Natural killer cell (primary cell): ENCODE measurements at places on chromosomes 12 and 14.

- DNase-seq = no peak
These were observed 427.5 kb upstream of the MIS18BP1 start for GRCh38 chr14:45680531-45680930.

GRCh38 chr12:32706335-32707024 is 27.4 kb downstream of the DNM1L start:
- DNase-seq = no peak

DNA sequence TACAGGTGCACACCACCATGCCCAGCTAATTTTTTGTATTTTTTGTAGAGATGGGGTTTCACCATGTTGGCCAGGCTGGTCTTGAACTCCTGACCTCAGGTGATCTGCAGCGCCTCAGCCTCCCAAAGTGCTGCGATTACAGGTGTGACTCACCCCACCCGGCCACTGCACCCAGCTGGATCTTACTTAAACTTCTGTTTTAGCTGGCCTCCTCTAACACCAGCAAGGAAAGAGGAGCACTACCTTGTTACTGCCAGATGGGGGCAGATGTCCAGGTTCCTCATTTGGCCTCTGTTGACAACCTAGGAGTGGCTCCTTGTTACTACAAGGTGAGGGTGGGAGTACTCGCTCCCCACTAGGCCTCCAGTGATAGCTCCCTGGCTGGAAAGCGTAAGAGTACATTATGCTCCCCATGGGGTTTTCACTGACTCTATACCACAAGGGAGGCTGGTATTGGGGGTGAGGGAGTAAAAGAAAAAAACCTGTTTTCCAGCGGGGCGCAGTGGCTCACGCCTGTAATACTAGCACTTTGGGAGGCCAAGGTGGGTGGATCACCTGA is 13.2 kb upstream of the ARF6 start:
- DNase-seq = no peak

GRCh38 chr14:94592457-94592856 is 11.2 kb downstream of the SERPINA5 start:
- no peak for DNase-seq

DNA sequence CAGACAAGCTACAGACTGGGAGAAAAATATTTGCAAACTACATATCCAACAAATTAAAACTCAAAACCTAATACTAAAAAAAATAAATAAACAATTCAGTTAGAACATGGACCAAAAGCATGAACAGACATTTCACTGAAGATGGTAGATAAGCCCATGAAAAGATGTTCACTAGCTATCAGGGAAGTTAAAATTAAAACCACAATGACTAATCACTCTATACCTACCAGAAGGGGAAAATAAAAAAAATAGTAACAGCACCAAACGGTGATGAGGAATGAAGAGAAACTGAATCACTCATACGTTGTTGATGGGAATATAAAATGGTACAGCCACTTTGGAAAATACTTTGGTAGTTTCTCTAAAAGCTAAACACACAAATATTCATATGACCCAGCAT is 31.1 kb upstream of the DHRS7 start:
- DNase-seq = no peak

GRCh38 chr12:113137861-113138783 is 2.6 kb upstream of the RASAL1 start:
- DNase-seq = no peak

- no peak for DNase-seq
These were observed 91.1 kb upstream of the FUT8 start for GRCh38 chr14:65321370-65321875.

GRCh38 chr14:101495827-101496775 is 65.2 kb upstream of the DIO3 start:
- DNase-seq = no peak

DNA sequence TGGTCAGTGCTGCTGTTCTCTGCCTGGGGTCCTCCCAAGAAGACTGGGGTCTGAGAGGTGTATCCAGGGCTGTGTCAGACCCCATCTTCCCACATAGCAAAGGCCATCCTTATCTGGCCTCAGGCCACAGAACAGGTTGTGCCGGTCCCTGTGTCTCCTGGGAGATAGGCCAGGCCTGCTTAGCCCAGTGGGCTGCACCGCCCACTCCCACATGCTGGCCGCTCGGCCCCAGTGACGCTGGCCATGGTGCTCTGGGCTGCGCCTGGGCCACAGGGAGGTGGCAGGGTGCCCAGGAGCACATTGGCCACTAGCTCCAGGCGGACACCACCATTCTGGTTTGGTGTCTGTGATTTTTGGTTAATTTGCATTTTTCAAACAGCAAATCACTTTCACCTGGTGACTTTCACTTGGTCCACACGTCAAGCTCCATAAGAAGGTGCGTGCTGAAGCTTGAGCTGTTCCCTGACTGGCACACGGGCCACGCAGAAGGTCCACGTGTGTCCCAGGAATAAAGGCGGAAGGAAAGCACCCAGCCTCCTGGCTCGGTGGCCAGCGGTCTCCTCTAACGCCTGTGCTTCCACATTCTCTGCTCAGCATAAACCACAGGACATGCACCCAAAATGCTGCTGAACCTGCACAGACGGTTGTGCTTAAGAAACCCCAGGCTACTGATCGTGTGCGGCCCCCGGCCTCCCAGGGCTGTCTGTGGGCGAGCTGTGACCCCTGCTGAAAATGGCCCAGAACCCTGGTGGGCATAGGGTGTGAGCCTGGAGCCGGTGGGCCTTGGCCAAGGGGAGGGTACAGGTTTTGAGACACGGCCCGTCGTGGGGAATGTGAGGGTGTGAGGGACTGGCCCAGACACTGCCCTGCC is 4.6 kb downstream of the FBRSL1 start:
- no peak for DNase-seq

GRCh38 chr12:122031342-122032216 is 9.9 kb downstream of the BCL7A start:
- no peak for DNase-seq

GRCh38 chr12:42886160-42886559 is 296.6 kb upstream of the PRICKLE1 start:
- DNase-seq = no peak

DNA sequence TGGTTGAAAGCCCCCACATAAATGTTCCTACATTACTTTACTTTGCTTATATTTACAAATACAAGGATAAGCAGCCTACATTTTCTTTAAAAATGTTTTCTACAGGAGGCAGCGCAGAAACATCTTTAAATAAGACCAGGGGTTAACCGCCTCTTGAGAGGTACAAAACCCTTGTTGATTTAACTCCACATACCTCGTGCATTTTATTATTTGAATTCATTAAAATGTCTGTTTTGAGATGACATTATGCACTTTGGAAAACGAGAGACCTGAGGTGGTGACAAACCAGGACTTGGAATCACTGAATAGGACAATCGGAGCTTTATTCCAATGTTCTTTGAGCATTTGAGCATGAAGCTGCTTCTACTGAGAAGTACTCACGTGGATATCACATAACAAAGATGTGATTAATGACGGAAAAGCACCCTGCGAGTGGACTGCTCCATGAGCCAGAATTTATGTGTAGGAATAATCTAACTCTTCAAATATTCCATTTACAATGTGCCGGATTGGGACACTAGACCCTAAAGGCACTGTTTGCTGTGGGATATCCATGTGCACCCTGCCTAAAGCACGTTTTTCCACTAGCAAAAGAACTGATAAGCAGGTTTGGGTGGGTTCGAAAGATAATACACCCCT is 746 bp upstream of the DUSP16 start:
- no peak for DNase-seq

DNA sequence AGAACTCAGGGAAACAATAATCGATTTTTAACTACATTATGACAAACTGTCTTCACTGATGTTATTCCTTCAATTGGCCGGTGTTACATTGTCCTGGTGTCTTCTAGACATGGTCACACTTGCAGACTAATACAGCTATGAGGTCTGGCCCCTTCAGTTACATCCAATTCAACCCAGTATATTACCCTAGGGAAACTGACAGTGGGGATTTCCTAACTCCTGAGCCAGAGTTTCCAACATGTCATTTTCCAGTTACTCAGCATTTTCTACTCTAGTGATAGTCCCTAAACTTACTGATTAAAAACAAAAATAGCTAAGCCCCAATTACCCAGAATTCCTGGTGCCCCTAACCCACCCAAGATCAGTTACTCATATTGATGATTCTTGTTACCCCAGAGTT is 21.1 kb downstream of the IFNG start:
- no peak for DNase-seq

DNA sequence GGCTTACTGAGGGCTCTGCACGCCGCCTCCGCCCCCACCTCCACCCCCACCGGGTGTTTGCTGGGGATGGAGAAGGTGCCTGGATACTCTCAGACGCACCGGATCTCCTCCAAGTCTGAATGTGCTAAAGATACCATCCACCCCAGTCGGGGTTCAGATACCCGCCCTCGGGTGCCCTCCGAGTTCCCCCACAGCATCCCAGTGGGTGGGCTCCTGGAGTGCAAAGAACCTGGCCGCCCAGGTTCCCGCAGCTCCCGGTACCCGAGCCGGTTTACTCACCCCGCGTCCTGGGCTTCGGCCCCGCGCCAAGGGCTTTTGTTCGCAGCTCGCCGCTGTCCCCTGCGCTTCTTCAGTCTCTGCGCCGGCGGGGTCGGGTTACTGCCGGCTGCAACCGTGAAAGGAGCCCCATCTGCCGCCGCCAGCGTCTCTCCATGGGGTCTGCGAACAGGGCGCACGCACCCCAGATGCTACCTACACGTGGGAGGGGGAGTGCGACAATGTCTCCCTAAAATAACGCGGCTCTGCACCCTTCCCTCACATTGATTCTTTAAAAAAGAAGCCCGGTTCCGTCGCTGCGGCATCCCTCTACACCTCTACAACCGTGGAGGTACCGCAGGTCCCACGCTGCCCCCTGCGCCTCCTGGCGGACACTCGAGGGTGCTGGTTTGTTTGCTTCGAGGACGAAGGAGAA is at the start of gene CCDC177:
Gene CCDC177, minus strand, starts transcription at position 609 of the 691 bp plus-strand sequence. CDS start 1,249 bp downstream, outside the sequence.
- DNase-seq = peak; percentile 84

DNA sequence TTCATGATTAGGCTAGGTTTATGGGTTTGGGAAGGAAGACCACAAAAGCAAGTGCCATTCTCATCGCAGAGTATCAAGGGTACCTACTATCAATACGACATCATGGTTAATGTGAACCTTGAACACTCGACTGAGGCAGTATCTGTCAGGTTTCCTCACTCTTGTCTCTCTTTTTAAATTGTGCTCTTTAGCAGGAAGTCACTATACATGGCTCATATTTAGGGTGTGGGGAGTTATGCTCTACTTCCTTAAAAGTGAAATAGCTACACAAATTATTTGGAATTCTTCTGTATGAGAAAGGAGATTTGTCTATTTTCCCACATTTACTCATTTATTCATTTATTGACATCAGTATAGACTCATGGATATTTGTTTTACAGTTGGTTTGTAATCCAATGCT is 5.9 kb upstream of the CLEC4E start:
- DNase-seq = no peak

GRCh38 chr12:24933694-24934407 is 15.1 kb downstream of the BCAT1 start:
- DNase-seq = no peak

GRCh38 chr14:34691206-34691605 is 23.2 kb downstream of the CFL2 start:
- no peak for DNase-seq

DNA sequence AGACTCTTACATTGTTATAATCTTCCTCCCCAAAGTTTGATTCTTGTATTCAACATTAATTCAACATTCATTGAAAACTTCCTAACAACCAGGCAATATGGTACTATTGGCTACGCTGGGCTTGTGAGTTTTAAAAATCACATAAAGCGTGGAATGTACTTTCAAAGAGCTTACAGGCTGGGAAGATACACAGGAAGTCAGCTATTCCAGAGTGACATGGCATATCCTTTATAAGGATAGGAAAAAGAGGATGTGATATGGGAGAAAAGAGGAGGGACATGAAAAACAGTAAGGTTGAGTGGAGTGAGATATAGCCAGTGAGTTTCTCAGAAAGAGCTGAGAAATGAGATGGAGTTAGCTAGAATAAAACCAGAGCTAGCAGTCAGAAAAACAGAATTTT is 103.6 kb upstream of the ATF7IP start:
- DNase-seq = no peak

DNA sequence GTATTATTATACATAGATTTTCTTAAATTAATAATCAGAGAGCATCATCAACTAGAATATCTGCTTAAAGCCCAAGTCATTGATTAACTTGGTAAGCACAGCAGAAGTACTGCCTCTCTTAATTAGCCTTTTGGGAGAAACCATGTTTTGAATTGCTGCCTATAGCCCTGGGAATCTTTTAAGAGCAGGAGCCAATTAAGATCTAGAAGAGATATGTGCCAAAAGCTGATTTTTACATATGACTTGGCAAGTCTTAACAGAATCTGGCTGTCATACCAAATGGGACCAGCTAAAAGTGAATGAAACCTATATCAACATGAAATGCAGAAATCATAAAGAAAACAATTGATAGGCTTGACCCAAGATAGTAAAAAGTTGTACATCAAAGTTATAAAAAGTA is 23.2 kb upstream of the WNK1 start:
- DNase-seq = no peak

DNA sequence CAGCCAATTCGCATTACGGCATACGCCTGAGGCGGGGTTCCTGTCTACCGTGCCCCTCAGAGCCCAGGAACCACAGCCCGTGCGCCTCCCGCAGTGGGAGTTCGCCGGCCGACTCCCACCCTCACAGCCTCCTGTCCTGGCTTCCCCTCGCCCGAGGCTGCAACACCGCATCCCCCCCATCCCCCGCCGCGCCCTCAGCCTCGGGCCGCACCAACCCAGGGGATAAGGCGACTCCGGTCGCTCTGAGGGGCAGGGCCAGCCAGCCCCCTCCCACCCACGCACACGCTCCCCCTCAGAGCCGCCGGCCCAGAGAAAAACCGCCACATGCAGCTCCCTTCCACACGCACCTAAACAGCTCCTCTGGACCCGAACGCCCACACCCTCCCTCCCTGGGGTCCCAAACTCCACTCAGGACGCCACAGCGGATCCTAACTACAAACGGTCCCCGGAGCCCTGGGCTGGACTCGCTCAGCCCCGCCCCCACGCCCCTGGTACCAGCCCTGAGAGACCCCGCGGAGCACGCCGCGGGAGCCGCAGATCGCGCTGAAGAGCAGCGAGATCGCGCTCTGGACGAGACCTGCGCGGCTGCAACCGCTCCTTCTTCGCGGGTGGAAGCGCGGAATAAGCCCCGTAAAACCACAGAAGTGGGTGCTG is at the start of gene C14orf39:
Gene C14orf39, minus strand, starts transcription at position 466 of the 654 bp plus-strand sequence. CDS start 985 bp downstream, outside the sequence.
- peak; percentile 14 for DNase-seq

- no peak for DNase-seq
These were observed 4.9 kb downstream of the SIVA1 start for GRCh38 chr14:104757681-104758392.

- no peak for DNase-seq
These were observed 489.9 kb downstream of the BCL11B start for GRCh38 chr14:98782062-98782461.

- DNase-seq = no peak
These were observed 96.3 kb downstream of the PAX9 start for GRCh38 chr14:36757734-36758601.

GRCh38 chr12:113097716-113098440 is 37.7 kb downstream of the RASAL1 start:
- DNase-seq = no peak
